Pons (tissue), 1 donor: ENCODE measurements at places on chromosomes 2 and 18.

DNA sequence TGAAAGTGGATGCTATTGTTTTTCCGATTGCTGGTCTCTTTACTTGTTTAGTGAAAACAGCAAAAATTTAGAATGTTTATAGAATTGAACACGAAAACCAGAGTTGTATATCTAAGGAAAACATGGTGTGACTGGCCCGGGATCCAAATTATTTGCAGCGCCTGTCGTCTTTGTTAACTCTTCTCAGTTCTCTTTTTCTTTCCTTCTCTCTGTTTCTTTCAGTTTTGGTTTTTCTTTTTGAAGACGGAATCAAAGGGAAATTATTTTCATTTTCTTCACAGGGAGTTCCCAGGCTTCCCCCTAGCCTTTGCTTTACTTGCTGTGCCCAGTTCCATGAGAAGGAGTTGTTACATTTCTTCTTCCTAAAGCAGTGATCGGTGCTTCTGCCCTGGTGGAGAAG, 76.0 kb downstream of the AGAP1 start:
- DNase-seq, result no peak

DNA sequence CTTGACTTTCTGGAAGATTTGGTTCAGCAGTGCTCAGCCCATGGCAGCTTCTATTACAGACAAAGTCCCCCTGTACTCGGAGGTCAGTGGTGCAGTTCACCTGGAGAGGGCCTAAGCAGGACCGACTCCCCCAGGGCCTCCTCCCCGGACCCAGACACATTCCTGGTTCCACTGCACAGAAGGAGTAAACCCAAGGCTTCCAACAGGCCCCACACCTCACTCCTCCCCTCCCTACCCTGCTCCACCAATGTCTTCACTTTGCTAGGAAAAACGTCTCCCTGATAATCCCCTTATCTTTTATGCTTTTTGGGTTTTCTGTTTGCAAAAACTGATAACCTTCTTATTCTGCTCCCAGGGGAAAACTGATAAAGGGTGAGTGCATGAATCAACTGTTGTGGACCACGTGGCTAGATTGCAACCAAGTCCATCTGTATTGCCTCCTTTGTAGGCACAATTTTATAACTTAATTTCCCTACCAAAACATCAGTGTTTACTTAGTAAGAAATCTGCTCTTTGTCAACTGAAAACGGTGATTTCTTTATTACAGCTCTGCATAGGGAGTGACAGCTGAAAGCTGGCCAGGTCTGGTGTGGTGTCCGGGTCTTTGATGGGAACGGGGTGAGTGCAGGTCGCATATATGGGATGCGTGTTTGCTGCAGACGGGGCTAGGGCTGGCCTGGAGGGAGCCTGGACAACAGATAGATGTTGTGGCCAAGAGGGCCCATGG, 202.5 kb downstream of the GLI2 start:
- DNase-seq, result peak; percentile 9

DNA sequence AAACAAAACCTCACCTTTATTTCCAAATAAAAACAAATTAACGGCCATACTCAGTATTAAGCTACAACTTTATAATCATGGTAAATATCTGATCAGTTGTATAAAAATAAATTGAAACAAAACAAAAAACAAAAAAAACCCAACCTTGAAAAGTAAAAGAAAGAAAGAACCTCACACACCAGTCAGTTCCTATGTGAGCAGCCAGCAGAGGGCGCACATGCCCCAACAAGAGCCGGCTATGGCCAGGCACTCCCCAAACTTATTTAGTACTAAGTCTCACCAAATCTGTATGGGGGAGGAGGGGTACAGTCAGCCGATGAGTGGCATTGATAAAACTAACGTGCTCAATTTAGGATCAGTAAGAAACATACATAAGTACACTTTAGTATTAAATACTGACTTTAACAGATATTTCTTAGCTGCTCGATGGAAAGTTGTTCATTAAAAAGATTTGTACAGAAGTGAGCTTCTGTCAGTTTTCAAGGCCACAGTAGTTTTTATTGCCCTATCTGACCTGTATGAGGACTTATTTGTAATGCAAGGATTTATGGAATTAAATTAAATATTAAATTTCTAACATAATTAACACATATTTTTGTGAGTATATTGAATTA, 172.6 kb downstream of the TCF4 start:
- peak; percentile 94 for DNase-seq

- no peak for DNase-seq
Observed at GRCh38 chr2:82875858-82876257, 1583.2 kb downstream of the SUCLG1 start.

GRCh38 chr2:122886479-122887145, 1131.2 kb downstream of the TSN start:
- no peak for DNase-seq

DNA sequence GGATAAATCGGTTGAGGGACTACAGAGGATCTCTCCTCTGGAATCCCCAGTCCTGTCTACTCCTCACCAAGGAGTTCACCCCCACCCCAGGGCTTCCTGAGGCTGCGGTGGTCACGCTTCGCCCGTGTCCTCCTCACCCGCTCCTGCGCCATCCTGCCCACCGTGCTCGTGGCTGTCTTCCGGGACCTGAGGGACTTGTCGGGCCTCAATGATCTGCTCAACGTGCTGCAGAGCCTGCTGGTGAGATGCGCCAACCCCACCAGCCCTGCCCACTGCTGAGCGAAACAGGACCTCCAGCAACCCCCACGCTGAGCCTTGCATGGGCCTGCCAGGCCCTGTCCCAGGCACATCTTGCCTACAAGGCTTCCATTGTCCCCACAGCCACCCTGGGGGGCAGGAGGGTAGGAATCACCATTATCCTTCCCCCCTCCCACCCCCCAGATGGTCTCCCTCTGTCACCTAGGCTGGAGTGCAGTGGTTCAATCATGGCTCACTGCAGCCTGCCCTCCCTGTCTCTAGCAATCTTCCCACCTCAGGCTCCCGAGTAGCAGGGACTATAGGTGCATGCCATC, 6.7 kb upstream of the CTDSP1 start:
- no peak for DNase-seq

DNA sequence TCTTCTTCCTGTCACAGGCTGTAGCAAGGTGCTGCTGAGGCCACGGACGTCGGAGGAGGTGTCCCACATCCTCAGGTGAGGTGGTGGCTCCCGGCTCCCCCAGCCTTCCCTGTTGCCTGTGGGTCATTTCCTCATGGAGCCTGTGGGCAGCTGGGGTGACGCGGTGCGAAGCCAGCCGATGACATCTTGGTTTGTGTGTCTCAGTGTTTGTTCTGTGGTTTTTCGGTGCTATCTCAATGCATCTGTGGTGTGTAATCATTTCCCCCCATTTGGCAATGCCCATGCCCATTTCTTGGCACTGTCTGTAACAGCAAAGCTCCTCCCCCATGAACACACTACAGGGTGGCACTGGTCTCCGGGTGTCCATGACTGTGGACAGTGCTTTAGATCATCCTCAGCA, 6.6 kb downstream of the D2HGDH start:
- DNase-seq, result no peak

DNA sequence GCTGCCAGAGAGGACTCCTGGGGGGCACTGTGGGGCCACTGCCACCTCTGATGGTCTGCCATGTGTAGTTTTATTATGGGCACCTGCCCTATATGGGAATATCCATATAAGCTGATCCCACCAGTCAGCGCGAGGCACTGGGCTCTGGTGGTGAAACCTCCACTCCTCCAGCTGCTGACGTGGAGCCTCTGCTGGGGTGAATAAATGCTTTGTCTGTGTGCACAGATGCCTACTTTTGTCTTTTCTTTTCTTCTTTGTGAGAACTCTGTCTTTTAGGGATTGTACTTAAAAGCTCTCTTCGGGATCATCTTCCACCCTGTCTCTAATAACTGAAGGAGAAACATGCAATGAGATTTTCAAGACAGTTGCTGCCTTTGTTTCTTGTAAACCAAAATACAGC, 68.9 kb upstream of the NCK2 start:
- DNase-seq, result peak; percentile 85

DNA sequence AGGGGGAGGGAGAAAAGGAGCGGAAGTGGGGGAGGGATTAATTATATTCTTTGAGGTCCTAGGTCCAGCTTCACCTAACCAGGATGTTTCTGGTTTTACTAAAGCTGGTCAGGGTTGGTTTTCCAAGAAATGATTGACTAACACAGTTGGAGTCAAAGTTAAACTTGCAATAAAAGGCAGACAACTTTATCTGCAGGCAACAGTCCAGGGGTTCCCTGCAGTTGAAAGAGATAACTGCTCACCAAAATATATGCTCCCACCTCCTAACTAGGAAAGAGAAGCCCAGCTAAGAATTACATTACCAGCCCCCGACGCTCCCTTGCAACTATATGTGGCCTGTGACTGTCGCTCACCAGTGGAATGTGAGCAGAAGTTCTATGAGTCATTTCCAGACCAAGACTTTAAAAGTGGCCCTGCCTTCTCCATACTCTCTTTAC, 140.0 kb upstream of the PKDCC start:
- DNase-seq, result no peak

- no peak for DNase-seq
Observed at GRCh38 chr2:226839161-226839560, 3.3 kb downstream of the RHBDD1 start.

- no peak for DNase-seq
Observed at GRCh38 chr18:68147728-68148127, 567.2 kb downstream of the TMX3 start.

DNA sequence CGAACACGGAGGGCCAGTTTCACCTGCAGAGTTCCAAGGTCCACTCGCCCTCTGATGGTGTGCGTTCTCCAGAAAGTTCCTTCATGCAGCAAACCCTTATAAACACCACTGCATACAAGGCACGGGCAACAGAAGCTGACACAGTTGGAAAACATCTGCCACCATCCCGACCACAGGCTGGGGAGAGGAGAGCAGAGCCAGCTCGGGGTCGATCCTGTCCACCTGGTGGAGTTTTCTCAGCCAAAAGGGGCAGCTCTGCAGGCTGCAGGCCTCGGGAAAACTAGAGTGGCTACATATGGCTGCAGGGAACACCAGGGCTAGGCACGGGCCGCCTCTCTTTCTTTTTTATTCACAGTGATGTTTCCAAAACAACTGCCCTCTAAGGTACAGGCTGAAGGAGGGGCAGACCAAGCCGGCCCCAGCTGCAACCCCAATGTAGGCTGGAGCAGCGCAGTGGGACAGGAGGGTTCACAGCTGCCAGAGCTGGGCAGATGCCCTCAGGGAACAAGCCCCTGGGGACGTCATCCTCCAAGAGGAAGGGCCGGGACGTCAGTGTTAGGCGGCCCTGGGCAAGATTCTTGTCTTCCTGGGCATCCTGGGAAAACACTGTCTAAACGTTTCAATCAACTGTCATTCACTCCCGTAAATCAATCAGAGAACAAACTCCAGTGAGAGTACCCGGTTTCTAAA, 274.7 kb downstream of the TWIST2 start:
- DNase-seq, result no peak

GRCh38 chr2:39119732-39120520, 925 bp downstream of the SOS1 start:
- DNase-seq, result peak; percentile 29
